ENCODE measurements at places on chromosomes 7 and 10.
A peak's percentile ranks its signal among the peaks of the same experiment; 100 is the strongest.

- no peak for DNase-seq
These were observed 244.7 kb downstream of the ELFN1 start for GRCh38 chr7:1914743-1915142.

DNA sequence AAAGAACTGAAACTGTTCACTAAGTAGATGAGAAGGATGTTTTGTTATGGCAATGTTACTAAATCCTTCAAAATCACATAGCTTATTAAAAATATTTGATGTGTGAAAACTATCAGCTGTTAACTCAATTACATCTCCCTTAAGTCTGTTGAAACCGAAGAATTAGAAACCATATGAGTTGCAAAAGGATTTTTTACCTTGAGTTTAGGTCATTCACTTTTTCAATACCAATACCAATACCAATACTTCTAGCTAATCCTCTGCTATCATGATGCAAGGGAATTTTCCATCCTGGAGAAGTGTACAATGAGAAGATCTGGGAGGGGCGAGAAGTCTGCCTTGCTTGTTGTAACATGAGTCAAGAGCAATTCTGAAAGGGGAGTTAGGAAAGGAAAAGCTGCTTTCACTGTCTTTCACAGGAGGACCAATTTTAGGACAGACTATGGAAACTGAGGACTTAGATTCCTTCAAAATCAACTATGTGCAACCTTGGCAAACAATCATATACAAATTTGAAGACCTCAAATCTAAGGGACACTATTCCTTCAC, 199.7 kb downstream of the IMMP2L start:
- no peak for DNase-seq

DNA sequence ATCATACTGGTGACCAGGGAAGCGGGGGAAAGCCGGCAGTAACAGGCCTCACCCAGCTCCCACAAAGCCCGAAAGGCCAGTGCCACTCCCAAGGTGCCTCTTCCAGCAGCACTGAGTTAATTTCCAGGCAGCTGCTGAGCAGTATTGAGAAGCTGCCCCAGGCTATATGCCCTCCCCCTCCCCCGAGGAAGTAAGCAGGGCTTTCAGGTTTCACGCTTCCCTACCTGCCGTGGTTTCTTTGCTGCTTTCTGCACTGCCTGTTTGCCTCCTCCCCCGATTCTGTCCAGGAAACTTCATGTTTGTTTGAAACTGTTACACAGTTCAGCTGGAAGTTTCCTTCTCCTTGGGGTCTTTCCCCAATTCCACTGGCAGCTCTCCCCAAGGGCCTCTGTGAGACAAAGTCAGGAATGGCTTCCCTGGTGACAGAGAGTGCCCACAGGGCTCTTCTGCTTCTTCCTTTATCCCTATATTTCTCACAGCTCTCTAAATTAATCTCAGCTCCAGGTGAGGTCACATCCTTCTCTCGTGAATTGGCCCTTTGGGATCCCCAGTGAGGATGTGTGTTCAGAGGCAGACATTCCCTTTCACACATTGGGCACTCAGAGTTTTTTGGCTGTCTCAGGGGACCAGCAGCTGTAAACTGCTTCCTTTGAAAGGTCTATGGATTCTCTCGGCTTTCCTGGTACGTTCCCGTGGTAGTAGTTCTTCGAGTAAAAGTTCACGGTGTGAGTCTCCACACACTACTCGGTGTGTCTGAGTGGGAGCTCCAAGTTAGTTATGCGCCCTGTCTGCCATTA, 19.4 kb downstream of the C1GALT1 start:
- DNase-seq, result peak; percentile 52

- DNase-seq, result no peak
These were observed 2.9 kb upstream of the MIOS start for GRCh38 chr7:7563813-7564212.

DNA sequence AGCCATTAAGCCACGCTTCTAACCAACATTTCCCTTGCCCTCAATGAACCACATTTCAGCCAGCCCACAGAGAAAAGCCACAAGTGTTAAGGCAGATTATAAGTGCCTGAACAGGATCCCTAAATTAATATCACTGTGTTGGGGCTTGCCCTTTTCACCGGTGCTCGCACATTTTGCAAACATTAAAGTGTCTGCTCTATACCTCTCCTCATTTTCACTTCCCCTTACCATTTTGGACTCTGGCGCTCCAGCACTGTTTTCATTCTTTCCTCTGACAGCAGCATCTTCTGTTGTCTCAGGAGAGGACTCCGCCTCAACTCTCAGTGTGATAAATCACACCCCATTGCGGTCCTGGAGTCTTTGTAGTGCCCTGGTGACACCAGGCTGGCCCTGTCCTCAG, 274.2 kb downstream of the BAMBI start:
- DNase-seq, result no peak

- DNase-seq, result no peak
These were observed 312.9 kb downstream of the TCERG1L start for GRCh38 chr10:130998642-130999041.

DNA sequence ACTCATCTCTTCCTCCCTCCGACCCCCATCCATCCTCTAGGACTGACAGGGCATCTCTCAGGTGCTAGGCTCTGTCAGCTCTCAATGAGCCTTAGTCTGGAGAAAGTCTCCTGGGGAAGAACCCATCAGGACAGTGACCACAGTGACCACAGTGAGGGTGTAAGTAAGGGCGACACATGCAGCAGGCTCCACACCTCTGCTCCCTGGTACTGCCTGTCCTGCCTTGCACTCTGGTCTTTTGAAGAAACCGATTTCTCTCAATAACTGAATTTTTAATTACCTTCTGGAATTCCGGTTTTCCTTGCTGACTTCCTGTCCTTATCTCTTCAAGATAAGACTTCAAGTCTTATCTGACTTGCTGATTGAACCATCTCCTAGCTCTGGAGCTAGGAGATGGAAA, 190.2 kb downstream of the ACTR3B start:
- no peak for DNase-seq
